ENCODE measurements at places on chromosomes 13 and 19. TPM values are rescaled to one million over a fixed set of nuclear protein-coding genes. Genes with fewer than 3 reads are reported as not detected.

DNA sequence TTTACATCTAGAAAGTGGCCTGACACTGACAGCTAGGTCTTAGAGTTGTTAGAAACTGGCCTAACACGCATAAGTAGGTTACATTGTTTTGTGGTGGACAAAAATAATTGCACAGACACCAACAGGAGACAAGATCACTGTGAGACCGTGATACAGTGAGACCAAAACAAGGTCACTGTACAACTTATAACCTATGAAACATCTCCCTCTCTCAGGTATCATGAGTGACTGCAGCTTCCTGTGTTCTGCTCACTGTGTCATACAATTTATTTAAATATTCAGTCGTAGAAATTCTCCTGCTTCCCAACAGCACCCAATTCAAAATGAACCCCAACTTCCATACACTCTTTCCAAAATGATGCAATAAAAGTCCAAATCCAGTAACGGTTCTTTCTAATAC lies 2165.2 kb downstream of the PCDH9 start:
- no peak for DNase-seq

DNA sequence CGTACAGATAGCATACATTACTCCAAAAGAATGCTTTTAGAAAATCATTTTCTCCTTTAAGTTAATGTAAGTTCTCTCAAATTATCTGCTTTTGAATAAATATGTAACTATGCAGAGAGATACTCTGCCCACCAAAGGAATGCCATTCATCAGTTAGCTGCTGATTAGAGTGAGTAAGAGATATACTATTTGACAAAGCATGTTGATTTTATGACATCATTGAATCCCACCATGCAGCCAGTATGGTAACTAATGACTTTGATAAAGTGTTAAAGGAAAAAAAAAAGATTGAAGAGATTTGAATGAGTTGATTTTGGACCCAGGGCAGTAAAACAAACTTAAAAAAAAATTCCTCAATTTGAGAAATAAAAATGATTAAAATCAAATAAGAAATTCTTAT lies 521.5 kb downstream of the SLITRK6 start:
- no peak for DNase-seq

- no peak for DNase-seq
Measured at GRCh38 chr19:29971002-29971401, 29.0 kb downstream of the URI1 start.

DNA sequence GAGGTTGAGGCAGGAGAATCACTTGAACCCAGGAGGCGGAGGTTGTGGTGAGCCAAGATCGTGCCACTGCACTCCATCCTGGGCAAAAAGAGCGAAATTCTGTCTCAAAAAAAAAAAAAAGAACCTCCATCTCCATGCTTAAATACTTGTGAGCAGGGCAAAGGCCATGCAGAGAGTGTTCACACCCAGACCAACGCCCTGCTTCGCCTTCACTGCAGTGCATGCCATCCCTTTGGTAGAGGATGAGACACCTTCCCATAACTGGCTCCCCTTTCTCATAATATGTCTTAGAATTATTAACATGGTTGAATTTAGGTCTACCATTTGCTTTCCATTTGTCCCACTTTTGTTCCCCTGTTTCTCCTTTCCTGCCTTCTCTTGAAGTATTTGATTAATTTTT lies 15.4 kb downstream of the BBC3 start:
- DNase-seq: no peak

- no peak for DNase-seq
Measured at GRCh38 chr19:48914181-48914580, 14.1 kb downstream of the NUCB1 start.

GRCh38 chr13:44302233-44302632 lies 71.4 kb upstream of the SERP2 start:
- DNase-seq: no peak

DNA sequence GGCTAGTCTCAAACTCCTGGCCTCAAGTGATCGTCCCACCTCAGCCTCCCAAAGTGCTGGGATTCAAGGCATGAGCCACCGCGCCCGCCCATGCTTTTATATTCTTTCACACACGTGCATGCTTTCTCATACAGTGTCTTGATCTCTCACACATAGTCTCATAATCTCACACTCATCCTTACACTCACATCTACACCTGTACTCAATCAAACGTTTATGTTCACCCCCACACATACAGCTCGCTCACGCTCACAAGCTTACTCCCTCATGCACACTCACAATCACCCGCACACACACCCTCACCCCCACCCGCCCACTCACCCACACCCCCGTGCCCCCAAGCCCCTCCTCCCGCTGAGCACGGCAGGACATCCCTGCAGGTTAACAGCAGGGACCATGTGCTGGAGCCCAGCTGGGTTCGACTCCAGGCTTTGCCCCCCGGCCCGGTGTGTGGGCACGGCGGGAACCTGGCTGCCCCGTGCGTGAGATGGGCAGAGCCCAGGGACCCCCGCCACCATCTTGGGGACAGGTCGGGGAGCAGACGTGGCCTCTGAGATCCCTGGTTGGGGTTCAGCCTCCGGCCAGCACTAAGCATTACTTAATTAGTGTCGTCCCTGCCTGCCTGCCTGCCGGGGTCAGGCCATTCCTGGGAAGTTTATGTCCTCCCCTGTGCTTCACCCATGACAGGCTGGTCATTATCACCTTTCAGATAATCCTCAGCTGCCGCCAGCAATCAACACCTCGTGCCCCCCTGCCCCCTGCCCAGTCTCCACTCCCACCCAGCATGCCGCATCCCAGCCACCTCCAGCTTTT lies 11.4 kb downstream of the SBK2 start:
- no peak for DNase-seq

DNA sequence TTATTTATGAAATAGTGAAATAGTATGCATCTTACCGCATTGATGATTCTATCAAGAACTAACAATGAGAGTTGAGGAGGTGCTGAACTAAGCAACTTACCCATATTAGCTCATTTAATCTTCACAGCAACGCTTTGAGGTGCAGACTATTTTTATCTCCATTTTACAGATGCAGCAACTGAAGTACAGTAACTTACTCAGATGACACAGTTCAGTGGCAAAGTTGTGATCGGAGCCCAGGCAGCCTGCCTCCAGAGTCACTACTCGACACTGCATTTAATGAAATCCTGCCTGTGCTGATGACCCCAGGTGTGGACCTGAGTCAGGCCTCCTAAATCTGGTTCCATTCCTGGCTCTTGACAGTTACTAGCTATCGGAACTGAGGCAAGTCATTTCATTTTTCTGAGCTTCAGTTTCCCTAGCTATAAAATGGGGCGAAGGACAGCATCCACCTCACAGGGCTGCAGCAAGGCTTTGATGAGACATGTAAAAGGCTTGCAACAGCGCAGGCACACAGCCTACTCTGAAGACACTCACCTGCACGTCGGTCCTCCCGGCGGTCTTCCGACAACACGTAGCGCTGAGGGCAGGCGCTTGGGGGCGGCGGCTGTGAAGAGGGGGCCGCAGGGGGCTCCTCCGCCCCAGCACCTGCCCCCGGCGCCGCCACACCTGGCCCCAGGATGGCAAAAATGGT lies 1.5 kb downstream of the MYPOP start:
- no peak for DNase-seq

- DNase-seq: no peak
Measured at GRCh38 chr19:3184847-3185460, 776 bp upstream of the NCLN start.

The DACH1 gene
- total RNA-seq: 26.4 TPM

DNA sequence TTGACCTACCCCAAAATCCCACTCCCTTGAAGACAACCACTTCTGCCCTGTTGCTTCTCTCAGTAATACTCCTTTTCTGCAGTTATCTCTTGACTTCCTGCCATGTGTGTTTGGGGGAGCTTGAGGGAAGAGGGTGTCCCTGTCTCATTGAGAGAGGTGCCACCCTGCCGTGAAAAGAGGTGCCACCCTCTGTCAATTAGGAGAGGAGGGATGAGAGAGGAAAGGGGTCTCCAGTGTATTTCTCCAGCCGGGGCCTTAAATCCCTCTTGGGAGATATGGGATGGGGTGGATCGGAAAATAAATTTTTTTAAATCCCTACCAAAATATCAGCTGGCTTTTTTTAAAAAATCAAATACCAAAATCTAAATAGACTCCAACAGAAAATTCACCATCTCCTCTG lies 16.5 kb downstream of the PLD3 start:
- DNase-seq: no peak

The HRC gene
- total RNA-seq: 5.2 TPM

DNA sequence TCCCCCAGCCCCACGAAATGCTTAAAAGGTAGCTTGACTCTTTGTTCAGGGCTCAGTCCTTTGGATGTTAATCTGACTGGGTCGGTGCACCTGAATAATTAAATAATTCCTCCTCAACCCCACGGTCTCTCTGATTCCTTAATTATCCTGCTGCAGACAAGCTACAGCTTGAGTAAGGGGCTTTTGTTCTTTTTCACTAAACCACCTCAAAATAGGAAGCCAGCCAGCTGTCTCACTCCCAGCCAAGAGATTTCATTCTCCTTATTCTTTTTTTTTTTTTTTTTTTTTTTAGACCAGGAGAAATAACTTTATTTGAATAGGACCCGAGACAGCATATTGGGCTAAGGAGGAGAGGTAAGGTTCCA lies 7.9 kb upstream of the FCGBP start:
- DNase-seq: no peak

The POGLUT2 gene
- 35.5 TPM for total RNA-seq

DNA sequence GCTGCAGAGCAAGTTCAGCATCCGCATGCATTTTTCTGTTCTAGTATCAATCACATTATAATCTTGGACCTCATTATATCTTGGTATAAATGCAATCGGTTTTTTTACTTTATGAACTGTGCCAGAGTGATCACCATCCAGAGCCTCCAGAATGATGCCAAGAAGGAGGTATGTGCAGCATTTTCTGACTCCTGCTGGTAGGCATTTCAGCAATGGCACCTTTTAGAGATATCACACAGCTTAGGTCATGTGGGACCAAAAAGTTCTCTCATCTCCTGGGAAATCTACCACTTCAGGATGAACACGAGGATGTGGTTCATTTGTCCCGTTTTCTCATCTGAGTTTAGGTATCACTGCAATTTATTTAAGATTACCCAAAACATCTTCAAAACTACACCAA lies 220.4 kb downstream of the VWA8 start:
- no peak for DNase-seq

- DNase-seq: no peak
Measured at GRCh38 chr19:17210296-17210695, 4.9 kb upstream of the USE1 start.

DNA sequence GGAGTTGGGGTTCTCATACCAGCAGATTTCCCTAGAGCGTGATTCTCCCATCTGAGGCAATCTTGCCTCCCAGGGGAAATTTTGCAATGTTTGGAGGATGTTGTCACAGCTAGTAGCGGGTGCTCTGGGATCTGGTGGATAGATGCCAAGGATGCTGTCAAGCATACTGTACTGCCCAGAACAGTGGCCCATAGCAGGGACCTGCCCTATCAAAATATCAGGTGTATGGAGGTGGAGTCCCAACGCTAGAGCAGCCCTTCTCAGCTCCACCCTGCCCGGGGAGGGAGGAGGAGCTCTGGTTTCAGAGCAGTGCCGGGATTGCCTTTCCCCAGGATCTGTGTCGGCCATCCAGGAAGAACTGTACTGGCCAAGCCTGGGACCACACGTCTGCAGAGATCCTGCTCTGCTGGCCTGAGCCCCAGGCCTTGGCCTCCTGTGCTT lies 10.9 kb upstream of the QTRT1 start:
- no peak for DNase-seq

The IL12RB1 gene
- total RNA-seq: 0.63 TPM

- DNase-seq: no peak
Measured at GRCh38 chr13:83880275-83881139, 1.8 kb downstream of the SLITRK1 start.

- no peak for DNase-seq
Measured at GRCh38 chr13:110346661-110347067, 39.6 kb downstream of the COL4A2 start.

Measured in urinary bladder (tissue), 4 donors.